ENCODE measurements at places on chromosomes 7 and 10. TPM values are rescaled to one million over a fixed set of nuclear protein-coding genes. Genes with fewer than 3 reads are reported as not detected.

The ELN gene
- 54.8 TPM for total RNA-seq

The LFNG gene
- 6.1 TPM for total RNA-seq

DNA sequence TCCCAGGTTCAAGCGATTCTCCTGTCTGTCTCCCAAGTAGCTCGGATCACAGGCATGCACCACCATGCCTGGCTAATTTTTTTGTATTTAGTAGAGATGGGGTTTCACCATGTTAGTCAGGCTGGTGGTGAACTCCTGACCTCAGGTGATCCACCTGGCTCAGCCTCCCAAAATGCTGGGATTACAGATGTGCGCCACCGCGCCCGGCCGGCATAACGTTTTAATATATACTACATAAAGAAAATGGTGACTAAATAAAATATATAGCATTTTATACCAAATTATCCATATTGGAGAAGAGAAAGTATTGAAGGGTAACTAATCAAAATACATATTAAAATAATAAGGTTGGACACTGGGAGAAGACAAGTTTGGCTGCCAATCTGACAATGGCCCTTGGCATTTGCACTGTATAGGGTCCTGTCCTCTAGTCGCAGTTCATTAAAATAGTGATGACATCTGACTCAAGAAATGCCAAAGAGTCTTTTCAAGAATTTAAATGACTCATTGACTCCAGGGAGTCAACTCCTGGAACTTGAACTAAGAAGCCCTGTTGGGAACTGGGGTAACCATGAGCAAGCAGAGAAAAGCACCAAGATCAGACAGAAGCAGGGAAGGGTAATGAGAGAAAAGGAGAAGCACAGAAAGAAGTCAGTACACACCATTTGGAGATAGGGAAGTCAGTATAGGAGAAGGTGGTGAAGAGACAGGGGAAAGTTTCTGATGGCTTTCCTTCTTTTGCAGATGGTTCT, 91.1 kb downstream of the CH25H start:
- DNase-seq = no peak

DNA sequence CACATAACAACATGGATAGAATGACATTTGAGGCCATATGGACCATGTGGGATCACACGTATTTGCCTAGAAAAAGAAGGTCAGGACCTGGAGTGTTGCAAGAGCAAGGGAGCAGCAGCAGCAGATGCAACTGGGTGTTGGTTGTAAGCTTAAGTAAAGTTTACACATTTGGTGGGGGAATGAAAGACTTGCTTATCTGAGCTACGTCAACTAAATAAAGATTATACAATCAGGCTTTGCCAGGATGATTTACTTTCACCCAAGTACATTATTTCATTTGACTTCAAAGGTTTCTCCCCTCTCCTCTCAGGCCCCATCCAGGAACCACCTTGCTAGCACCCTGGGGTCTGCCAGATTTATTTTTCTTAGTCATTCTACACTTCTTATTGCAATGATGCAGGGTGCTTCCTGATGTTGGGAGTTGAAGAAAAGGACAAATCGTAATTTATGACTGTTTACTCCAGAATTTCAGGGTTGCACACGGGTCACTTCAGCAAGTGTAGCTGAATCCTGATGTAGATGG, 591.9 kb upstream of the IGFBP3 start:
- no peak for DNase-seq

DNA sequence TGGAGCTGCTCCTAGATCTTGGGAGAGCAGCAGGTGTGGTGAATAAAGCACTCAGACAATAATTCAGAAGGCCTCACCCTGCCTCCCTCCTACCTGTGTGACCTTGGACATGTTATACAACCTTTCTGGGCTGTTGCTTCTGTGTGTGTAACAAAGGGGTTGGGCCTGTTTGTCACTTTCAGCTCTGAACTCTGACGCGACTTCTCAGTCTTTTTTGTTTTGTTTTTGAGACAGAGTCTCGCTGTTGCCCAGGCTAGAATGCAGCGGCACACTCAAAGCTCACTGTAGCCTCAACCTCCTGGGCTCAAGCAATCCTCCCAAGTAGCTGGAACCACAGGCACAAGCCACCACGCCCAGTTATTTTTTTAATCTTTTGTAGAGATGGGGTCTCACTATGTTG, 89.3 kb downstream of the DNMBP start:
- DNase-seq = no peak

- no peak for DNase-seq
Observed at GRCh38 chr10:117562896-117563737, 20.6 kb downstream of the EMX2 start.
